ENCODE measurements at places on chromosomes 4 and X.
A peak's percentile ranks its signal among the peaks of the same experiment; 100 is the strongest.

GRCh38 chrX:73448379-73448778 is 1.5 kb downstream of the CDX4 start:
- no peak for DNase-seq

DNA sequence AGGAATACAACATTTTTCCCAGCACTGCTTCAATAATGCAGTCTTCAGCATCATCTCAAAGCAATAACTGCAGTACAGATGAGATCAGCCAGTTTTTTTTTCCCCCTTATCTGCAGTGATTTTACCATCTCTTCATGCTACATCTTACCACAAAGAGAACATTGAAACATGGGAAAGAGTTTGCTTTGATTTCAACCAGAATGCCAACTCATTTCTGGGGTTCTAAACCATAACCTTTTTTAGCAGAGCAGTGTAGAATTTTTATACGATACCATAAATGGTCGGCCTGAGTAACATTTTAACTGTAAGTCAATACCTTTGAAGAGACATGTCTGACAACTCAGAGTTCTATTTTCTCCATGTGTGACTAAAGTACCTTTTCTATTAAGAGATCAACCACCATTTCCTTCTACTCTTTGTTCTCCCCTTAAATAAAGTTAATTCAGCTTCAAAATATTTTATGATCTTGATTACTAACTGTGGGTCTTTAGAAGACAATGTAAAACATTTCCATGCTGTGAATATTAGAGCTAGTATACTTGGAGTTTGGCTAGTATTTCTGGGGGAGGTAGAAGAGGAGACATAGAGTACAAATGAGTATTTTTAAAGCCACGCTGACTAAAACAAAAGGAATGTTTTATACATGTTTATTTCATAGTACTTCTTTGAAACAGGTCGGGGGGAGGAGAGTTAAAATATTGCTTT is 69.1 kb downstream of the TET2 start:
- no peak for DNase-seq

- no peak for DNase-seq
Observed at GRCh38 chr4:113141901-113142346, 92.5 kb downstream of the ANK2 start.

DNA sequence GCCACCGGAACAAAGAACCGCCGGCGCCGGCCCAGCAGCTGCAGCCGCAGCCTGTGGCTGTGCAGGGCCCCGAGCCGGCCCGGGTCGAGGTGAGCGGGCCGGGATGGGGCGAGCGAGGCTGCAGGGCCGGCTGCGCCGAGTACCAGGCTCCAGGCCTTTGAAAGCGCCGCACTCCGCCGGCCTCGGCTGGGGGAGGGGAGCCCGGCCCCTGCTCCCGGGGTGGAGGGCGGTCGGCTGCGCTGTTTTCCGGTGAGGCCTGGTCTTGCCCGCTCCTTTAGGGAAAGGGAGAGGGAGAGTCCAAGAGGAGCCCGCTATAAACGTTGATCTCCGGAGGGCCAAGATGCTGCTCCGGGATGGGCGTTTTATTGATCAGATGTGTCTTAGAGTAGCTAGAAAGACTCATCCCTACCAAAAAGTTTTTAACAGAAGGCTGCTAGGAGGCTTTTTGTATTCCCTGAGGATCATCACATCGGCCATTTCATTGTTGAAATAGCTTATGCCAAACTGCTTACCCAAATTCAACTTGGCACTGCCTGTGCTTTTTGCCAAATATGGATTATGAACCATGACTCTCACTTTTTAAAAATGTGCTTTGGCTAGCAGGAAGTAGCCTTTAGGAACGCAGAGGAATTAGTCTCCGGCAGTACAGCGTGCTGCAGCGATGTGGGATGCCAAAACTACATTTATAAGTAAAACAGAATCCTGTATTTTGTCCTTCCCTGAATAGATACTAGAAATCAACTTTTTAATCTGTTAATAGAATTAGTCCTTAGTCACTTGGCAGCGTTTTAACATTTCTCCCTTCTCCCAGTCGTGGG is 760 bp downstream of the TMEM165 start:
- peak; percentile 61 for DNase-seq

DNA sequence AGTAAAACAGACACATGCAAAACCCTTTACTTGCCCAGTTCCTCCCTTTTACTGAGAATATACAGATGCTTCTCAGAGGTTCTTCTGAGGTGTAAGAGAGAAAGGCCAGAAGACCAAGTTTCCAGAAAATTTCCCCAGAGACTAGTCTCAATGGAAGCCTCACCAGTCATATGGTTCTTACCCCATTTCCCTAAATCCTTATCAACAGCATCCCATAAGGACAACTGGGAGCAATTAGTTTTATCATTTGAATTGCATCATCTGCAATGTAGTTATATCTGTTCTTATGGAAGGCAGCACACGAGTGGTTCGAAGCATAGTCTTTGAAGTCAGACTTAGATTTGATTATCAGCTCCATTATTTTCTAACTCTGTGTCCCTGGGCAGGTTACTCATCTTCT is 203.6 kb upstream of the PPARGC1A start:
- no peak for DNase-seq

GRCh38 chr4:88341227-88342192 is 37.1 kb upstream of the HERC6 start:
- DNase-seq = no peak

DNA sequence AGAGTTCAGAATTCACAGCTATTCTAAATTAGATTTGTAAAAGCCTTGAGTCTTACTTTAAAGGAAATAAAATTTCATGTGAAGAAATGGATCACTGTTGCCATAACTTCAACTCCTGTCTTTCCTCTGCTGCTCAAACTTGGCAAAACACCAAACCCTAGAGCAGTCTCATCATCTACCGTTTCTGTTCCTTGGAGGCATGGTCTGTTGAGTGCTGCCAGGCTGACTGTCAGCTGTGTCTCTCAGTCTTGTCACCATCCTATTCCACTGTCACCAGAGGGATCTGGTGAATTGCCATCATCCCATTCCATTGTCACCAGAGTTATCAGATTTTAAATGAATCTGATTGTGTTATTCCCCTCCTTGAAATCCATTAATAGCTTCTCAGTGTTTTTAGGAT is 55.6 kb downstream of the STIM2 start:
- DNase-seq = no peak

DNA sequence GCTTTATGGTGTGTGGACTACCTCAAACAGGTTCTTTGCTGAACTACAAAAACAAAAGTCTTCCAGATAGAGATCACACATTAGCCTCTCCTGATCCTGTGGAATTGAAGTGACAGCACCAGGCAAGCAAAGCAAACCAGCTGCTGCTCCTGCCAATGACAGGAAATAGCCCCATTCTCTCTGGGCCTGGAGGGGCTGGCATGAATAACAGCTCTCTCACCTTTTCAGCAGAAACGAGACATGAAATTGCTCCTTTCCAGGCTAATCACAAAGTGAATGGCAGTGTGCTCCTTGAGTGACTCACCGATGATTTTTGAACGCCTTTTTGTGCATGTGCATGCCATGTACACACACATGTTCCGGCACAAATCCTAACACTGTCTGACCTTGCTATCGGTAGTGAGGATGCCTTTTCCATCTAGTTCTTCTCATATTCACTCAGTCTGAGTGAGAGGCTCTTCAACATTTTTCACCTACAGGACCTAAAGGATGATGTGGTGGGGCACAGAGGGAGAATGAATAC is 24.4 kb downstream of the MFAP3L start:
- no peak for DNase-seq

DNA sequence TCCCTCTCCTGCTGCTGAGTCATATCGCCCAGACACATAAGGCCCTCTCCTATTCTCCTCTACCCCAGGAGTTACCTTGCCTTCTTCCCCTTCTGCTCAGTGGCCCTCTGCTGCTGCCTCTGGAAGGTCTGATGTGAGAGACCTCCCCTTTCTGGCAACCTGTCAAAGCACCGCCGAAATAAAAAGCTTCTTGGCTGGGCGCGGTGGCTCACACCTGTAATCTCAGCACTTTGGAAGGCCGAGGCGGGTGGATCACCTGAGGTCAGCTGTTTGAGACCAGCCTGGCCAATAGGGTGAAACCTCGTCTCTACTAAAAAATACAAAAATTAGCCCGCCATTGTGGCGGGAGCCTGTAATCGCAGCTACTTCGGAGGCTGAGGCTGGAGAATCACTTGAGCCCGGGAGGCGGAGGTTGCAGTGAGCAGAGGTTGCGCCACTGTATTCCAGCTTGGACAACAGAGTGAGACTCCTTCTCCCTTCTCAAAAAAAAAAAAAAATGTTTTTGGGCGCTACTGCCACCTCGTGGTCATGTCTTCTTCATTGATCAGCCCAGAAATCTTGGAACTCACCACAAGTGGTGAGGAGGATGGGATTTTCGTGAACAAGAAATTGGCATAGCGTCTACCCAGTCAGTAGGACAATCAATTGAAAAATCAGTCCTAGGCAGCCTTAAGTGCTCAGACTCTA is 8.6 kb upstream of the ZXDA start:
- peak; percentile 45 for DNase-seq

- DNase-seq = no peak
Observed at GRCh38 chrX:131791608-131792355, 231.3 kb upstream of the STK26 start.

DNA sequence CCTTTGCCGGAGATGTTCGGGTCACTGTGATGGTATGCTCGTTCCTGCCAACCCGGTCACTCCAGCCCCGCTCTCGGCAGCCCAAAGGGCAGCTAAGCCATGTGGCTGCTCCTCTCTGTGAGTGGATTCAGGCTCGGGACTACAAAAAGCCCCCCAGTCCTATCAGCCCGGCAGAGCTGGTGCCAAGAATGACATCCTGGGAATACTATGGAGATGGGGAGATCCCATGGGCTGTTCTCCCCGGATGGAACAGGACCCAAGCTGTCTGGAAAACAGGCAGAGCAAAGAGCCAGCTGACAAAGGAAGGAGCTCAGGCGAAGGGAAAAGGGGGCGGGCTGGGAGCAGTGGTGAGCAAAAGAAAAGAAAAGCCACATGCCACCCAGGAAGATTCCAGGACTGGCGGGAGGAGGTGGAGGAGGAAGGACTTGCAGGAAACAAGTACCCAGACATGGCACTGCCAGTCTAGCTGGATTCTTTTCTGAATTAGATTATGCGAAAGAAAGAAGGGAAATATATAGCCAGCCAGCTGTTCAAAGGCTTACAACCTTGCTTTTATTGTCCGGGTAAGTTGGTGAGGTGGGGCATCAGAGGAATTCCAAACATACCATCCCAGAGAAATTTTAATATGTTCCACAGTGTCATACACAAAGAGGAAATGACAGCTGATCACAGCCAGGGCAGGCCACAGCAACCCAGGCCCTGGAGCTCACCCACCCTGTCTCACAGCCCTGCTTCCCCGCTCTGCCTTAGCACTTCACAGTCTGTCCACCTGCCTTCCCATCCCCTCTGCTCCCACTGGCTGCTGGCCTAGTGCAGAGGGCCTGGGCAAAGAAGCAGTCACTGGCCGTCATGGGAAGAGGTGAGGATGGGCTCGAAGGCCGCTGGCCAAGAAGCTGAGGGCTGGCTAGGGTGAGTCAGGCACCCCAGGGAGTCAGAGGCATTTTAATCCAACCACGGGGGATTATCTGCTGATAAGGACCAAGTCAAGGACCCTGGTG is 3.4 kb downstream of the NDP start:
- DNase-seq = no peak

- no peak for DNase-seq
Observed at GRCh38 chr4:13365195-13365594, 118.9 kb downstream of the RAB28 start.

- no peak for DNase-seq
Observed at GRCh38 chr4:165443276-165443675, 64.5 kb downstream of the CPE start.

- no peak for DNase-seq
Observed at GRCh38 chrX:136318895-136319597, 18.3 kb downstream of the ADGRG4 start.

DNA sequence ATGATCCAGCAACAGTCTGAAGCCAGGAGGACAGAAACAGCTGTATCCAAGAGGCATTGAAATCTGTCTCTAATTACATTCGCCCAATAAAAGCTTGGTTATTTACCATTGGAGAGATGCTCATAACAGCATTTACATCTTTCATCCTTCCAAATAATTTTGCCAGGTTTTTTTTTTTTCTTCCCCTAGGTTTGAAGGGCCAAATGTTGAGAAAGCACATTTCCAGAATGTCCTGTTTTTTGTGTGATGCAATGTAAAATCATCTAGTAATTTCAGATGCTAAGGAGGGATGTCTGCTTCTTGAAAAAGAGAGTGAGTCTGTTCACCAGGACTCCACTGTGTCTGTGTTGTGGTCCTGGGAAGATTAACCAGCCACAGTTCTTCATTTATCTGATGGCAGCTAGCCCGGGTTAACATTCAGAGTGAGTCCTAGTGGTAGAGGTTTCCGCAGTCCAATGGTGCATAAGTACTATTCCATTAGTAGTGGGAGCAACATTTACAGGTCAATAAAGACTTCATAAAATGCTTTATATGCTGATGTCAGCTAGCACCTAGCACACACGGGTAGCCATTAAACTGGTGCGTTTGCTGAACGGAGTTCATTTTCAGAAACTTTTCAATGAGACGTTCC is 406.8 kb downstream of the STIM2 start:
- no peak for DNase-seq

GRCh38 chrX:111372086-111372485 is 39.9 kb downstream of the DCX start:
- DNase-seq = no peak

DNA sequence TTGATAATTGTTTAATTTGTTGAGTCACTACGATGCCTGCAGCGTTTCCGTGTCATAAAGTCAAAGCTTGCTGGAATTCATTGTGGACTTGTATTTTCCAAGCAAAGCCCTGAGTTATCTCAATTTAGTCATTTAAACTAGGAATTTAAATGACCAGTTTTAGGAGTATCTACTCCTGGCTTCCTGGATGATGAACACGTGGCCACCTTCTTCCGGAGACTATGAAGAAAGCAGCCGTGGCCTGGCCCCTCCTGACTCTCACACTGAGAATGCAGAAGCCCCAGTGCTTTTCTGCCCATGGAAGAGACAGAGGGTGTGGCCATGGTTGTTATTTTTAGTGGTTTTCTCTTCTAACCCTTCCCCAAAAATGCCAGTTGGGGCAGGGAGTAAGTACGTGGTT is 250.7 kb upstream of the GATB start:
- DNase-seq = no peak

DNA sequence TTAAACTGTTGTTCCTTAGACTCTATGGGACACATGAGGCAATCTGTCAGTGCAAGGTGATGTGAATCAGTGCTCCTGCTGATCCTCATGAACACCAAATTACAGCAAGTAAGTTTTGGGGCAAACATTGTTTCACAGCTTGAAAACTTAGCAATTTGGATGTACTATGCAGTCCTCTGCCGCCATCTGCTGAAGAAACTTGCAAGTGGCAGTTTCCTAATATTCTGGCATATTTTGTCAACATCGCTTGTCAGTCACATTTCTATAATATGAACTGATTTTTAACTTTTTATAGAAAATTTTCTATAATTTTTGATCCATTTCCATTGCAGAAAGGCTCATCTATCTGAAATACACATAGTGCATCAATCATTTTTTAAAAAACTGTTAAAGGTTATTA is 56.3 kb downstream of the ZAR1 start:
- DNase-seq = no peak

DNA sequence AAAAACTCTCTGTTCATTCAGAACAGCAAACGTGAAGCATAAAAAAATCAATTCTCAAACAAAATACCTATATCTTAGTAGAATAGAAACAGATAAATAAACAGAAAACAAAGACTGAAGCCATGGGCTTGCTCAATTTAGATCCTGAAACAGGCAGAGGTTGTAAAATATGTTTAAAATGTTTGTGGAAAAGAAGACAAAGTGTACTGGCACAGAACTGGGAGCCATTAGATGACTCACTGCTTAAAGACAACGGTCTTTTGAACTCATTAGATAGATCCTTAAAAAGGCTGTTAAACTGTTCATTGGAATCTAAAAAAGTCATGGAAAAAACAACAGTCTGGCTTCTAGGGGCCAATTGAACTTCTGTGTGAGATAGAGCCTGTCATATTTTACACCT is 247.0 kb upstream of the NDST4 start:
- DNase-seq = no peak

GRCh38 chrX:9710332-9710731 is 55.3 kb downstream of the GPR143 start:
- DNase-seq = no peak
